ENCODE measurements at places on chromosomes 3 and 15.

- no peak for DNase-seq
These were observed 100.1 kb upstream of the SLC6A11 start for GRCh38 chr3:10715886-10716285.

DNA sequence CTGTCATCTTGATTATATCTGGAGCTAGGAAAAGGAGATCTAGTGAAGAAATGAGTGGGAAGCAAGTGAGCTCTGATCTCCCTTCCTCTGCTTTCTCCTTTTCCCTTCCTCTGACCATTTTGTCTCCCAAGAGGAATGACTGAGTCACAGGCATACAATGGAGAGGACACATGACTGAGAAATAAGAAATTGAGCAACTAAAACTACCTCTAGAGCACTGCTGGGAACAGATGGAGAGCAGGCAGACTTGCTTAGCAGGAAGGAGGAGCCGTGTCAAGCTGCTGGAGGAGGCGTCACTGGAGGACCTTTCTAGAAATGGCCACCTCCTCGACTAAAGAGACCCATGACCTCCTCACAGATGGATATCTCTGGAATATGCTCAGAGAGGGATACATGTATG, 66.9 kb upstream of the MYO5C start:
- peak; percentile 93 for DNase-seq

DNA sequence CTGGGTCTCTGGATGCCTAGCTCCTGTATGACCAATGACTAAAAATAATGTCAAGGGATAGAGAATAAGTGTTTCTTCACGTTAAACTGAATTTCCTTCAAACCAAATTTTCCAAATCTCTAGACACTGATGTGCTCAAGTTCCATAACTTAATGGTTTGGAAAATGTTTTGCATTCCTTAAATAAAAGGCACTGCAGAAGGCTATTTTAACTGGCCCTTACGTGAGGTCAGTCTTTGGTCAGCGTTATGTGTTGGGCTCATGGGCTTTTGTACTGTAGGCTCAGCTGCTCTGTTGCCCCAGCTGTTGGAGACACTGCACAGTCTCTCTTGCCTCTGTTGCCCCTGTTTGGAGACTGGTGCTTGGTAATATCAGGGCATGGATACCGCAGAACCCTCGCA, 188.5 kb downstream of the TPRG1 start:
- DNase-seq: no peak

DNA sequence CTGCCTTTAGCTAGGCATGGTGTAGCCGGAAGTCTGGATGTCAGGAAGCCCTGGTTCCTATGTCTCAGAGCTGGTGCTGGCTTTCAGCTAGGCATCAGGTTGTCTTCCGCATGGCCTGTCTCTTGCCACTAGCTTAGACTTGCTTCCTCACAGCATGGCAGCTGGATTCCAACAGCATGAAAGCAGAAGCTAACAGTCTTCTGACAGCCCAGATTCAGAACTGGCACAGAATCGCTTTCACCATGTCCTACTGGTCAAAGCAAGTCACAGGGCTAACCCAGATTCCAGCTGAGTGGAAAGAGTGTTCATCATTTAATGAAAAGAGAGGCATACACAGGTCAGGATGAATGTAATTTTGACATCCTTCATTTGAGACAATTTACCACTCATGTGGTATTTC, 1050.5 kb downstream of the ROBO2 start:
- no peak for DNase-seq

- peak; percentile 47 for DNase-seq
These were observed at the start of gene ZDHHC23 for GRCh38 chr3:113947372-113948014. Gene ZDHHC23, plus strand, starts transcription at chr3:113948013. Its CDS starts 790 bp downstream, at chr3:113948803.

- peak; percentile 94 for DNase-seq
These were observed 113.5 kb downstream of the VGLL4 start for GRCh38 chr3:11530153-11530721.

- DNase-seq: no peak
These were observed 375 bp downstream of the CLCN2 start for GRCh38 chr3:184360929-184361531.

Data from fibroblast of mammary gland (primary cell).